Astrocyte of the hippocampus (primary cell): ENCODE measurements at places on chromosomes 2 and 18.

DNA sequence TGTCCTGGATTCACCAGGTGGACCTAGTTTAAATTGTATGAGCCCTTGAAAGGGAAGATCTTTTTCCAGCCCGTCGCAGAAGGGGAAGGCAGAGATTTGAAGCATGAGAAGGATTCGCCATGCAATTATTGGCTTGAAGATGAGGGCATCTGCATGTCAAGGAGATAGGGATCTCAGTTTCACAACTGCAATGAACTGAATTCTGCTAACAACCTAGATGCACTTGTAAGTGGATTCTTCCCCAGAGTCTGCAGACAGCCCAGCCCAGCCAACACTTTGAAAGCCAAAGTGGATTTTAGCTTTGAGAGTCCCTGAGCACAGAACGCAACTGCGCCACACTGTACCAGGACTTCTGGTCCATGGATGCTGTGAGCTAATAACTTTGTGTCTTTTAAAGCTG is 286.0 kb downstream of the TSN start:
- DNase-seq, result no peak

- DNase-seq, result peak; percentile 72
These were observed 199.1 kb upstream of the SLC14A2 start for GRCh38 chr18:45416168-45416567.

GRCh38 chr2:100845141-100845991 is 25.4 kb downstream of the NPAS2 start:
- no peak for DNase-seq

DNA sequence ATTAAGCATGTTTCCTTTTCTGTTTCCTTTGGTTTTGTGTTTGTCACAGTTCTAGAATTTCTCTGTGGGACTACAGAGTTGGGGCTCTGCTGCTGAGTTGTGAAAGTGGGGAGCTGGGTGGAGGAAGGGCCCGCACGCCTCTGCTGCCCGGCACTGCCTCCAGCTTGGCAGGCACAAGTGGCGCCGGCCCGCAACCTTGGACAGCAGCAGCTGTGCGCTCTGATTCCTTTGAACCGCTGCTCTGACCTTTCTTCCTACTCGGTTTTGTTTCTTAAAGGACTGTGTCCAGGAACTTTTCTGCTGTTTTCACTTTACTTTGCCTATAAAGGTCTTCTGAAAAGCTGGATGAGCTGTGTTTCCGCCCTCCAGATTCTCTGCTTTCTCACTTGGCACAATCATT is 137.6 kb upstream of the ALPP start:
- DNase-seq, result peak; percentile 34

GRCh38 chr18:23243178-23243577 is 107.9 kb downstream of the CABLES1 start:
- no peak for DNase-seq

DNA sequence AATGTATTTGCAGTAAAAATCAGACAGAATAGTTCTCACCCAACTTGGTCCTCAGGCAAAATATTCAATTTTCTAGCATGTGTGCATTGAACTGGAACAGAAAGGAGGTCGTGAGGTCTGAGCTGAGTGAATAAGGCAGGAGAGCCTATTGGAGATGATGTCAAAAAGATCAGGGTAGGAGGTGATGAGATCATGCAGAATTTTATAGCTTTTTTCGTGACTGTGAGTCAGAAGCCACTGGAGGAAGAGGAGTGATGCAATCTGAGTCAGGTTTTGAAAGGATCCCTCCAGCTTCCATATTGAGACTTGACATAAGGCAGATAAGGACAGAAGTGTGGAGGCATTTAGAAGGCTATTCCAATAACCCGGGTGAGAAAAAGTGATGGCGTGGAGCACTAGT is 299.5 kb upstream of the SOX11 start:
- DNase-seq, result no peak

DNA sequence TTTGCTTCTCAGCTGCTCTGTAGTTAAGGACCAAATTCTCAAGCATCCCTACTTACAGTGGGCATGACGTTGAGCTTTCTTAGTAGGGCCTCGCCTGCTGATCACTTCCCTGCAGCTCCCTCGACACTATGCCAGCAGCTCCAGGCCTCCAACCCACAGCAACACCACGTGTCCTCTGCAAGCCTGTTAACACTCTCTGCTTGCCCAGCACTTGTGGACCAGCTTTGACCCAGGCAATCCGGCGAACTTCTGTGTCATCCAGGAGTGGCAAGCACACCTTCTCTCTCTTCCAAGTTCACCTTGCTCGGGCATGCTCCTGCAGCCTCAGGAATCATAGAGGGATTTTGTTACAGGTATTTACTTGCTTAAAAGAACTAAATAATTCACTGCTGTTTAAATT is 138.6 kb upstream of the FHL2 start:
- DNase-seq, result no peak

- no peak for DNase-seq
These were observed 7.3 kb upstream of the ATP6V1B1 start for GRCh38 chr2:70928366-70928765.

DNA sequence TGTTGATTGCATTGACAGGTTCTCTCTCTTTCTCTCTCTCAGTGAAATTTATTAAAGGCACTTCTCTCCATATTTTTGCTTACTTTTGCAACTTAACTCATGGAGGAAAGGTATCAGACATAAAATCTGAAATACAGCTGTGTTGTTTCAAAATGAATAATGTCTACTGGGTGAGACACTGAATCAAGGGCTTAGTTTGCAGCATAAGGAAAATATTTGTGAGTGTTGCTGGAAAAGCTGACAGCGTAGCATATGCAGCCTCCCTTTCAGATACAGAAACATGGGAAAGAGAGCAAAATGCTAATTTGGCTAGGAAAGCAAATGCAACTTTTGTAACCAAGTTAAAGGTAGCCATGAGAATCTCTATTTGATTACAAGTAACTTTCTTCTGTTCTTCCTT is 81.5 kb upstream of the COL3A1 start:
- DNase-seq, result no peak

DNA sequence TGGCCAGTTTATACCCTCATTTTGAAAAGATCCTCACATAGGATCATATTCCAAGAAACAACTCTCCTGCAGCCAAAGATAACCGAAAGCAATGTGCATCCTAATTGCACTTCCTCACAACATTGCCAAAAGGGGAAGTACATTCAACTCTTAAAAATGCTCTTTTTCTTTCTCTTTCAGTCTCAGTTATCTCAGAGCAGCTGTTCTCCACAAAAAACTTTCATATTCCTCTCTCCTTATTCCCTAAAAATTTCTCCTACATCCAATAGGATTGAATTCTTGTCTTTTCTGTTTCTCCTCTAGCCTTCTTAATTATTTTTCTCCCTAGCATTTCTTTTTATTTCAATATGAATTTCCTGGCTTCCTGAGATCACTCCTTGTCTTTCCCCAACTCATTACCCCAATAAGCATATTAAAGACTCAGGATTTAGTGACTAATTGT is 7.4 kb upstream of the VRK2 start:
- DNase-seq, result peak; percentile 31

DNA sequence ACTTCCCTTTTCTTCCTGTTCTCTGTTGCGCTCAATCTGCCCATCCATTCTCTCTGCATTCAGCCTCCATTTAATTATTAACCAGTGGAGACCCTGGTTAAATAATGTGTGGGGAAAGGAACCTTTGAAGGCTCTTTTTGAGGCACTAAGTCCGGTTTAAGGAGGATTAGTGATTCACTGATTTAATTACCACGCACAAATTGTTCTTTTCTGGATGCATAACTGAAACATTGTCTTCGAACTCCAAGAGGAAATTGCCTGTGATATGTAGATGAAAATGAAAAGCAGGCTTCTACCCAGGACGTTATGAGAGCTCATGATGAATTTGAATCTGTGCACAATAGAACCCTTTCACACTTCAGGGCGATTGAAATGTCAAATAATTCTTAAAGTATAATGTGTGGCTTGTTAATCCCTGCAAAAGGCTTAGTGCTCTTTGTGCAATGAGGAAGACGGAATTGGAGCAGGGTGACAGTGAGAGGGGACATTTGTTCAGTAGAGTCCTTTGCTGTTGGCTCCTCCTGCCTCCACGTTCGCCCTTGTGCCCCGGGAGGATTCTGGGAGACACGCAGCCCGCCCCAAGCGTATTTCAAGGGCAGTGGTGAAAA is 51.1 kb upstream of the ZNF236 start:
- DNase-seq, result no peak

DNA sequence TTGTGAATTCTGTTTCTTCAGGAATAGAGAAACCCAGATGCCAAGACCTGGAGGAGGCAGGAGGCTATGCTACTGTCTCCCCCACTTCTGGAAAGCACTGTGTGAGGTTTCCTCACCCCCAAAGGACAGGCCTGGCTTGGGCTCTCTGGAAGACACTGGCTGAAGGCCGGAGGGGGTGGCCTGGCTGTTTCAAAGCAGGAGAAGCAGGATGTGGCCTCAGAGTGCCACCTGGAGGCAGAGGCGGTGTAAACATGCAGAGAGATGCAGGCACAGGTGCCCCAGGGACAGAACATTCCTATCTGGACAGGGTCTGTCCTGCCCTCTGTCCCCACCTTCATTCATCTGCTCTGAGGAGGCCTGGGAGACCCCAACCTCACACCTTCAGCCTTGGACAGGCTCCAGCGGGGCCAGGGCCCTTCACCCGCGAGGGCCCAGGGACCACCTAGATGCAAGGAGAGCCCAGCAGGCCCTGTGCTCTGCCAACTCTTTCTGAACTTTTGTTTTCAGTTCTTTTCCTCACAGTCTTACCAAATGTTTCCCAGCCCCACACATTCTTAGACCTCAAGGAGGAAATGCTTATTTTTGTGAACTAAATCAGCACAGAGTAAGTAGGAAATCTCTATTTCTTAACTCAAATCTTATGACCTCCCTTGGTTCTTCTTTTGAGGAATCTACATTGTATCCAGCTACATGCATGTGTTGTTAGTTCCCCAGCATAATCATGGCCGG is 79.2 kb downstream of the LONRF2 start:
- DNase-seq, result peak; percentile 81

- DNase-seq, result peak; percentile 82
These were observed 105.9 kb downstream of the RBMS1 start for GRCh38 chr2:160387558-160388262.

- peak; percentile 16 for DNase-seq
These were observed 216.6 kb upstream of the DSEL start for GRCh38 chr18:67733088-67733487.

DNA sequence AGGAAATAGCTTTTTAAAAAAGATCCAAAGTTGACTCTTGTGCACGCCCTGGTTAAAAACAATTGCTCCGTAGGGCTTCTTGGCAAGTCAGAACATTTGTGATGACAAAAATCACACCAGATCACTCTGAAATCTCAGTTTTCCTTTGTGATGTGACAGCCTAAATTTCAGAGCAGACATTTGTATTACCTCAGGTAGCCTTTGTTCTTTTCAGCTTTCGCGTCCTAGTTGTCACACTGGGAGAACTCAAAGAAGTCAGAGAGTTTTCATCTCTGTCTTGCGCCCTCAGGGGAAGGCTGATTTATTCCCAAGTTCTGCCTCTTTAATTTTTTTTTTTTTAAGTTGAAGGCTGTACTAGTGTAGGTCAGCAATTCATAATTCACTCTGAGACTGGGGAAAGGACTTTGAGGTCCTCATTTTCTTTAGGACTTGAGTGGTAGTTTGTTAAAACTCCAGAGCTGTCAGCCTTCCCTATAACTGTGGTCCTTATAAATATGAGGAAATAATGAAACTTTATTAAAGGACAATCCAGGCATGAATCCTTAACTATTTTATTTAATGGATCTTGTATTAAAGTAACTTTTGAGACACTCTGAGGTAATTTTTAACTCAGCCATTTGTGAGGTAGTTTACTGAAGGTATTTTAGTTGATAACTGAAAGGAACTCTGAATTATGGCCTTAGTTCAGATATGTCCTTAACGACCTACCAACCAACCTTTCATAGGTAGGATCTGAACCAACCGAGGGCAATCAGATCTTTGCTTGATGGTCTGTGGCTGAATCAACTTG is 525.1 kb upstream of the FAM98A start:
- no peak for DNase-seq

DNA sequence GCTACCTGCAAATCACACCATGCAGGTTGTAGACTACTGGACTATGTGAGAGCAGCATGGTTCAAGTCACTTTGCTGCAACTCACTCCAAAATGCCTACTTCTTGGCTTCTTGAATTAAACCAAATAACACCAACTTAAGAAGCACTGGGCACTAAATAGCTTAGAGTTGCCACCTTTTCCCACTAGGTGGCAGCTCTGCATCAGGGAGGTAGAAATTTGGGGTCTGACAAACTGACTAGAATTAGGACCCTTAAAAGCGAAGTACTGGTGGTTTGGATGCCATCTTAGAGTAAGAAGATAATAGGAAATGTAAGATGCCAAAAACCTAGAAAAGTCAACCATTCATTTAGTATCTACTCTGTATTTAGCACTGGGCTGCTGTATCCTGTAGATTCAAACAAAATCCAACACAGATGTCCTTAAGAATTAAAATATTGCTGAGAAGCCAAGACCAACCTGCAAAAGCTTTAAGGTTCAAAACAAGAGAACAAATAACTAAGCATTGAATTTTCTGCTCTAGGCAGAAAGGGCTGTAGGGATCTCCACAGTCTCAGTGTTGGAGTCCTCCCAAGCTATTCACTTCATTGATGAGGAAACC is 65.5 kb downstream of the CCBE1 start:
- DNase-seq, result peak; percentile 50

- peak; percentile 22 for DNase-seq
These were observed 96.6 kb upstream of the NOSTRIN start for GRCh38 chr2:168705534-168706470.

- no peak for DNase-seq
These were observed 5.6 kb downstream of the REL start for GRCh38 chr2:60886991-60887390.

DNA sequence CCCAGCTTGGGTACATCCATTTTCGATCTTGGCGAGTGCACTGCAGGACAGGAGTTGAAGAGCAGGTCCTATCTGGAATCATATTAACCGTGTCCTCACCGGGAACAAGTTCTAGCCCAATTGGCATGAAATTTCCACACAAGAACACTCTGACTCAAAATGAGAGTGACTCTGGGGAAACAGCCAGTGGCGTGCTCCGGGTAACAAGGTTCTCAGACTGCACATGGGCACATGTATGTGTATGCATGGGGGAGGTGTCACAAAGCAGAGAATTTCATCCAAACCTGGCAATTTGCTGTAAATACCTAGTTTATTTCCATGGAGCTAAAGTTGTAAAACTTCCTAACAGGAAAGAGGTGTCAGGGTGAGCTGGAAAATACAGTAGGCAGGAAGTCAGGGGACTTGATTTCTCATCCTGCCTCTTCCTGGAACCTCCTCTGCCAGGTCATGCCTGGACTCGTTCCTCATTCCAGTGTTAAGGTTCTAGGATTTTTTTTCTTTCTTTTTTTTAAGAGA is 1.7 kb downstream of the TUBB6 start:
- DNase-seq, result no peak

GRCh38 chr2:12970861-12971260 is 254.1 kb downstream of the TRIB2 start:
- DNase-seq, result peak; percentile 79

GRCh38 chr18:36572135-36572856 is 256.5 kb downstream of the TPGS2 start:
- peak; percentile 84 for DNase-seq
